ENCODE measurements at places on chromosomes 2 and 18. TPM values are rescaled to one million over a fixed set of nuclear protein-coding genes. Genes with fewer than 3 reads are reported as not detected.

ASXL3 gene
- 3.6 TPM for total RNA-seq

CXCR1 gene
- total RNA-seq, result 1.9 TPM

CPLX4 gene
- not detected for total RNA-seq

MC5R gene
- total RNA-seq, result not detected

CYP27A1 gene
- 110 TPM for total RNA-seq

GCG gene
- total RNA-seq, result not detected

FAM110C gene
- 9.7 TPM for total RNA-seq

DTNA gene
- 19.6 TPM for total RNA-seq

HES6 gene
- 4.4 TPM for total RNA-seq

PLGLB1 gene
- total RNA-seq, result 8.3 TPM

ARHGEF4 gene
- total RNA-seq, result 15.9 TPM

GRCh38 chr18:47254341-47254939 is 3.0 kb upstream of the SKOR2 start:
- peak; percentile 77 for DNase-seq

DNA sequence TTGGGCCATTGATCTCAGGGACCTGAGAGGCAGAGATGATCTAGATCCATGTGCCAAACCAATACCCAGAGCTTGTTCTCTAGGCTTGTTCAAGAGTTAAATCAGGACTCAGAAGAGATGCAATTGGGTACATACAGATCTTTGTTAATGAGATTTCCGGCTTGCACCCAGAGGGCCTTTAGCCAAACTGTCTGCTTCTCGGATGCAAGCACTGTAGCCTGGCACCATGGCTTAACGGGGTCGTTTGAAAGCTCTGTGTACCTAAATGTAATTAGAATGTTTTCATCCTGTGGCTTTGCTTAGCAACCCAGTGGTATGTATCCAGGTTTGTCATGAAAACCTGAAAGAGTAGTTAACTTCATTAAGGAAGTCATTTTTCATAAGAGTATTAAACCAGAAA is 94.2 kb downstream of the TPGS2 start:
- DNase-seq, result no peak

GRCh38 chr2:133422931-133423351 is 145.3 kb downstream of the NCKAP5 start:
- DNase-seq, result peak; percentile 53

DNA sequence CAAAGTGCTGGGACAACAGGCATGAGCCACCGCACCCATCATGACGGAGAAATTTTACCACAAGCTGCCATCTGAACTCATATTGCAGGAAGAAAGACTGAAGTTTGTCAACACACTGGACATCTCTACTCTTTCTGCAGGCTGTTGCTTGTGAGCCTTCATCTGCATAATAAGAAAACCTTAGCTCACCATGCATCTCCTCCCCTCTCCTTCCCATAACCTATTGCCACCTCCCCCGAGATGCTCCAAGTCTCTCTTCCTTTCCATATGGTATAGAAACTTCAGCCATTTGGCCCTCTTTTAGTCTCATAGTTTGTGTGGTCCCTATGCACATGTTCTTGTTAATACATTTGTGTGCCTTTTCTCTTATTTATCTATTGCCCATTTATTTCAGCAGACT is 19.1 kb upstream of the C2orf72 start:
- DNase-seq, result no peak

GRCh38 chr2:163610817-163611556 is 124.8 kb downstream of the FIGN start:
- DNase-seq, result no peak

GRCh38 chr2:24509840-24510239 is 18.8 kb downstream of the NCOA1 start:
- no peak for DNase-seq

- DNase-seq, result no peak
Observed at GRCh38 chr2:225793736-225794550, 394.4 kb downstream of the NYAP2 start.

GRCh38 chr2:168365094-168365621 is 90.9 kb upstream of the CERS6 start:
- DNase-seq, result no peak

- DNase-seq, result peak; percentile 55
Observed at GRCh38 chr2:178419123-178419522, 31.9 kb downstream of the PRKRA start.

DNA sequence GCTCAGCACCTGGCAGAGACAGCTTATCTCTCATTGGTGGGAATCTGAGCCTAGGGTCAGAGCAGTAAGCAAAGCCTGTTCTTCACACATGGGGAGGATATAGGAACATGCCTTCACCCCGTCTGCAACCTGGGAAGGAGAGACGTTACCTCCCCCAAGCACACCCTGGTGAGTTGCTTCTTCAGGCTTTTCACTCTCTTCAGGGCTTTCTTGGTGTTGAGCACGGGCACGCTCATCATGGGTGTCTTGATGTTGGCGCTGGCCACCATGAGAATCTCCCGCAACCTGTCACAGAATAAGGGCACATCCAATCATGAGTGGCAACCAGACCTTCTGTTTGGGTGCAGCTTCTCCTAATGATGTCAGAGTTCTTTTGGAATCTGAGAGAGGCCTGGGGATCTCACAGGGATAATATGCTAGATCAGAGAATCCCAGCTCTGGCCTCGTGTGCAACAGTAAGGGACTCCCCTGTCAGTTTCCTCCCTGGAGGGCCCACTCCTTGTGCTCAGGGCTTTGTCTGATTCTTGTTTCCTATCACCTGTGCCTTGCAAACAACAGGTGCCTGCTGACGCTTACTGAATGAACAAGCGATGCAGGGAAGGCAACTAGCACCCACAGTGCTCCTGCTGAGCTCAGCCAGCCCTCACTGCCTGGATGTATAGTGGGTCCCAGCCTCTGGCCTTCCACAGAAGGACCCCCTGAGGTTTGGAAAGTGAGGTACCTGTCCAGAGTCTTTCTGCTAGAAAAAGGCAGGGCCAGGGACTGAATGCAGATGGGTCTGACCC is 66.3 kb downstream of the POLR1A start:
- DNase-seq, result no peak

DNA sequence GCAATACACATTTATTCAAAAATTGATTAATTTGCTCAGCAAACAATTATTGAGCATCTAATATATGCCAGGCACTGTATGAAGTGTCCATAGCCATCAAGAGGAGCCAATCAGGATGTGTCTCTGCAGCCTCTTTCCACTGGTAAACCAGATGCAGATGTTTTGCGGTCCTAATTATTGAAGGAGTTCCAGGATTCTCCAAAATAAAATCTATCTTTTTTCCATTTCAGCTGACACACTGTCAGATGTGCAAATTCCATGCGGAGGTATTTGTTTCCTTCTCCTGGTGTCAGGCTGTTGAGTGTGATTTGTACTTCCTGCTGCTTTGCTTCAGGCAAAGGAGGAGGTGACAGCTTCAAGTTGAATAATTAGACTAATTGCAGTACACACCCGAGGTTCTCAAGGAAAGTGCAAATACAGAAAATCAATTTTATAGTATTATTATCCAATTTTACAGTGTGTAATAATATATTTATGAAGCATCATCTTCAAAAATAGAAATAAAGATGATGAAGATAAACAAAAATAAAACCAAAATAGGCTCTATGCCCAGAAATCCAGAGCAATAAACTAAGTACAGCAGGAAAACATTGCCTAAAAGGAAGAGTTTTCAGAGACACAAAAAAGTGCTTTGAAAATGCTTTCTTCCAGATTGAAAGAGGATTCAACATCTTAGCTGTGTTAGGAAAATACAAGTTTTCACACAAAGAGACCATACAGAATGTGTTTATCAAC is 1352.9 kb upstream of the CHAC2 start:
- DNase-seq, result peak; percentile 72

DNA sequence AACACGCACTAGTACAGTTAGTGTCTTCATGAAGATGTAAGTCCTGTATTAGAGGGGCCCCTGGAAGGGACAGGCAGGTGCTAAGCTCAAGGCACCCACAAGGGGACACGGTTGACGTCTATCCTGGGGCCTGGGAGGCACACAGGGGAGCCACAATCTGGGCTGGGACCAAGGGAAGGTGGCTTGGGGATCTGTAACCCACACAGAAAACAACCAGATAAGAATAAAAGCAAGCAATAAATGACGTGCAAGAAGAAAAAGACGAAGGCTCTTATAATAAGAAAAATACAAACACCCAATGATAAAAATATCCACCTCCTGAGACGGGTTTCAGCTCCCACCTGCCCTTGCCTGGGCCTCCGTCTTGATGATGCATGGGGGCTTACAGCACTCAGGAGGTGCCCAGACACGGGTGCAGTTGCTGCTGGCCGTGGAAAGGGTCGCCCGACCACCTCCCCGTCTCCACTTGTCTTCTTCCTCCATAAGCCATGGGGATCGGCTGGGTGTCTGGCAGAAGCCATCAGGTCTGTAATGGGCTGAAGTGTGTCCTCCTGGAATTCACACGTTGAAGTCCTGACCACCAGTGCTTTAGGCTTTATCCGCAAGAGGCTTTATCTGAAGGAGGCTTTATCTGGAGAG is 73.9 kb downstream of the TWIST2 start:
- no peak for DNase-seq

DNA sequence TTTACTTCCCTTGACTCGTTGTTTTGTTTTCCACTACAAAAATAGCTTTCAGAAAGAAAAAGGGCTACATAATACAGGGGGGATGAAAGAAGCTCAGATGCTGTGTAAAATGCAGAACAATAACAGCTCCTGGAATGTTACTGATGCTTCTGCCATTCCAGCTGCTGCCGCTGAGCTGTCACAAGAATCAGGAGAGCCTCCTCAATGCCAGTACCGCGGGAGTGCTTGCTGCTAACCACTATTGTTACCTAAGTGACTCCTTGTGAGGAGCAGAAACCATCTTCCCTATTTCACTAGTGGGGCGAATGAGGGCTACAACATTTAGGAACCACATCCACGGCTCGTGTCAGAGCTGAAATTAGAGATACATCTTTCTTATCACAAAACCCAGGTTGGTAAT is 384.8 kb downstream of the GALR1 start:
- DNase-seq, result no peak

DNA sequence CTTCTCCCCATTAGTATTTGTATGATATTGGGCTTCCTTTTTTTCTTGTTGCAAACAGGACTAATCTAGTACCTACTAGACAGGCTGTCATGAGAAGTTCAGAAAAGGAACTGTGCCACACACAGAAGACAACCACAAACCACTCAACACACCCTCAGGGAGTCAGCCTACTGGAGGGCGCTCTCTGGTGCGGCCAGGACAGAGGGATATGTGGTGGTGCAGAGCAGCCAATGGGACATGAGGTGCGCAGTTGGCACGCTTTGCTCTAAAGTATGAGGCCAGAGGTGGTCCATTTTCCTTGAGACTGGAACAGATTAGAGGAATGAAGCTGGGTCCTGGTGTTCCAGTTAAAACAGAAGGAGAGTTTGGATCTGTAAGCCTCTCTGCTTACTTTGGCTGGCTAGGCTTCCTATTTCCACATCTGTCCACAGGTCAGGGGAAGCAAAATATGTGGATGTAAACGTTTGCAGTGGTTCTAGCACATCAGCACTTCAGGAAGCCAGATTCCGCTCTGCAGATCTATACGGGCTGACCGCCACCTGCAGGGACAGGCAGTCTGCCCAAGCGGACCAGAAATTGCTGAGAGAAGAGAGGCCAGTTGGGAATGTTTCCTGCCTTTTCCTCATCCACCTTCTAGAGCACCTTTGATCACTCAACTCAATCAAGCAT is 114.1 kb downstream of the GFPT1 start:
- no peak for DNase-seq

DNA sequence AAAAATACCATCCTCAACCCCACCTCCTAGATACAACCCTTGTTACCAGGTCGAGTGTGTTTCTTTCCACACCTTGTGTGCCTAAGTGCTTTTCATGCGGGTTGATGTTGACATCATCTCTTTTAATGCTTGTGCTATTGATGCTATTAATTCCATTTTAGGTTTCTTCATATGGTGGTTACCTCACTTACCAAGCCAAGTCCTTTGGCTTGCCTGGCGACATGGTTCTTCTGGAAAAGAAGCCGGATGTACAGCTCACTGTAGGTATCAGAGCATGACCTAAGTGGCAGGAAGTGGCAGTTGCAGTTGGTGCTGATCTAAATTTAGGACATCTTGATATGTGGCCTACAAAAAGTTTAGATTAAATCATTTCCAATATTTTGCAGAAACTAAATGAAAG is 149.9 kb upstream of the TTC39C start:
- no peak for DNase-seq

DNA sequence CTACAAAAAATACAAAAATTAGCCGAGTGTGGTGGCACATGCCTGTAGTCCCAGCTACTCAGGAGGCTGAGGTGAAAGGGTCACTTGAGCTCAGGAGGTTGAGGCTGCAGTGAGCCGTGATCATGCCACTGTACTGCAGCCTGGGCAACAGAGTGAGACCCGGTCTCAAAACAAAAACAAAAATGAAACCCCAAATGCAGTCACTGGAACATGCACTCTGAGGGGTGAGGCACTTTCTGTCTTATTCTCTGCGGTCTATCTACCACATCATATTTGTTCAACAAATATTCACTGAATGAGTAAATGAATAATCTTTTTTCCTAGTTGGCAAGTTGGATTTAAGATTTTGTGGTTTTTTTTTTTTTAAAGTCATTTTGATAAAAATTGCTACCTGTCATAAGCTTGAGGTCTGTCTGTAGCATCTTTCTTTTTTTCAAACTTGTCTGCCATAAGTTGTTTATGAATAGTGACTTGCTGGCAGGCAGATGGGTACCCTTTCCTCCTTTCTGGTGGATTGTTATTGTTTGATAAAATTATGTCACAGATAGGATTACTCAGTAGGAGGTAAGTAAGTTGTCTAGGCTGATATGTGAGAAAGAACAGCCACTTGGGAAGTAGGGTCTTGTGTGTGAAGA is 11.8 kb downstream of the CHRNA1 start:
- no peak for DNase-seq

DNA sequence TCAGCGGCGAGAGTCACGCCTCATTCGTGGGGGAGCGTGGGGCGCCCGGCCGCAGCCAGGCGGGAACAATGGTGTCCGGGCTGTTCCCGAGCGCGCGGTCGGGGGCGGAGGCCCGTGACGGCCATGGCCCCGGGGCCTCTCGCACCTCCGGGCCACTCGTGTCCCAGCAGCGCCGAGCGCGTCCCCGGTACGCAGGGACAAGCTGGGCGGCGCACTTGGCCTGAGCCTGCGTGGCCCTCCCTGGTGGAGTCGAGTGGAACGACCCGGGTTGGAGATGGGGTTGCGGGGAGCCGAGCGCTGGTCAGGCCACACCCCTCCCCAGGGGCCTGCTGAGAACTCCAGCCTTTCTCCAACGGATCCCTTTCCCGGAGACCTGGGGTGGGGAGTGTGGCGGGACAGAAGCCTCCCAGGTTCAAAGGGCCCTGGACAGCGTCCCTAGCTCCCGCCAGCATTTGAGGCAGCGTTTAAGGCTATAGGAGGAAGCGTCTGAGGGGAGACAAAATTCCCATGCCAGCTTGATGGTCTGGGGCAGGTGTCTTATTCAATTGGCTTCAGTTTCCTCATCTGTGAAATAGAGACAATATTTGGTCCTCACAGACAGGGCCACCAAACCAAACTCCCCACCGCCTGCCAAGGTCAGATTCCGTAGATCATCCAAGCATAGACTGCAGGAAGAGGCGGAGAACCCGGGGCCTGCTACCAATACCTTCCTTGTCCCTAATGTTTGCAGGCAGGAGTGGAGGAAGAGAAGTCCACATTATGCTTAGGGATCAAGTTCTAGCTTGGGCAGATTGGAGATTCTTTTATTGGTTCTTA is 553 bp downstream of the CNDP2 start:
- peak; percentile 58 for DNase-seq

Measured in lung (tissue), 17 donors.